ENCODE measurements at places on chromosomes 1 and 21.

DNA sequence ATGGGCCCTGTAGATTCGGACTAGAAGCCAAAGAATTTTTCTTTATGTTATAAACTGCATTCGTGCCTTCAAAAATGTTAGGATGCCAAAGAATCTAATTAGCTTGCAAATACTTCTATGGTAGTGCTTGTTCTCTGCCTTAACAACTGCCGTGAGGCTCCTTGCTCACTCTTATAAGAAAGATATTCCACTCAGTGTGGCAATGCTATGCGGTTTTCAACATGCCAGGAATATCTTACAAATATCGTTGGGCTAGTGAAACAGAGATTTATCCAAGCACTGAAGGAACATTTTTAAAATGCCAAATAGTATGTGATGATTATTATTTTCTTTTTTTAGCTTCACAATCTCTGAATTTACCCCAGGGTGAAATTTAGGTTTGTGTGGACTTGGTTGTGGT lies 198.2 kb downstream of the GREM2 start:
- no peak for DNase-seq

- no peak for DNase-seq
Measured at GRCh38 chr1:92583821-92584760, 97.4 kb upstream of the GFI1 start.

- DNase-seq, result no peak
Measured at GRCh38 chr1:162859191-162859590, 1.8 kb downstream of the CCDC190 start.

DNA sequence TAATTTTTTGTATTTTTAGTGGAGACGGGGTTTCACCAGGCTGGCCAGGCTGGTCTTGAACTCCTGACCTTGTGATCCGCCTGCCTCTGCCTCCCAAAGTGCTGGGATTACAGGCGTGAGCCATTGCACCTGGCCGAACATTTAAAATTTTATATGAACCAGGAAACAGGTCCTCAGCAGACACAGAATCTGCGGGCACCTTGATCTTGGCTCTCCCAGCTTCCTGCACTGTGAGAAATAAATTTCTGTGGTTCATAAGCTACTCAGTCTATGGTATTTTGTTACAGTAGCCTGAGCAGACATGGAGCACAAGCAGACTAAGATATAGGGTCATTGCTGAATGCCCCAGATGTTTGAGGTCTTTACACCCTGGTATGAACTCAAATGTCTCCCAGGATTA lies 23.6 kb upstream of the CTH start:
- DNase-seq, result no peak

DNA sequence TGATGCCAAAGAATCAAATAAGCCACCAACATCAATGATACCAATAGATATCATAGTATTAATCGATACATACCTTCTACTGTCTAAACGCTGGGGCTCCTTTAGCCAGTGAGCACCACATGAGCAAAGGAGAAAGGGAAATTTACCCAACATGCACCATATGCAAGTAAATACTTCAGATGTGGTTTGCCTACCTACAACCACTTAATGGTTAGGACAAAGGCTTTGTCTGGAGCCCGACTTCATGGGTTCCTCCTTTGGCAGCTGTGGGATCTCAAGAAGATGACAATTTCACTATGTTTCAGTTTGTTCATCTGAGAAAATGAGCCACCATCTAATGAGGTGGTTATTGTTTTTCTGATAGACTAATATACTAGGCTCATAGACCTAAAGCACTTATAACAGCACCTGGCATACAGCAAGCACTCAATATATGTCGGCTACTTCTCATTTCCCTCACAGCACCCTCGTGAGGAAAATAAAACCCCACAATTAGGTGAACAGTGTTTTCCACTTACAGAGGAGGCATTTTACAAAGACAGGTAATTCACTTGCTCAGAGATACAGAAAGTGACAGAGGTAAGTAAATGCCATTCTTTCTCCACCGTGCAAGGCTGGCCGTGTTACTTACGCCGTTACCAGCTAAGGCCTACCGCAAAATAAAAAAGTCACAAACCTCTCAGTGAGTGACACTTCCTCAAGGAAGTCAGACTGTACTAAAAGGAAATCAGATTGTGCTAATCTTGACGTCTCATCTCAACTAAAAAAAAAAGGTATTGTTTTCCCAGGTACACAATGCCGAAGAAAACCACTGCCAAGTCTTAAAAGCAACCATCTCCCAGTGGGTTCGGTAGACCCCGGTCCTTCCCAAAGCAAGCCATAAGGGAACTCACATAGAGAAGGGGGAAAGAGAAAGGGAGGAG lies 1.6 kb downstream of the TTC13 start:
- DNase-seq, result no peak

DNA sequence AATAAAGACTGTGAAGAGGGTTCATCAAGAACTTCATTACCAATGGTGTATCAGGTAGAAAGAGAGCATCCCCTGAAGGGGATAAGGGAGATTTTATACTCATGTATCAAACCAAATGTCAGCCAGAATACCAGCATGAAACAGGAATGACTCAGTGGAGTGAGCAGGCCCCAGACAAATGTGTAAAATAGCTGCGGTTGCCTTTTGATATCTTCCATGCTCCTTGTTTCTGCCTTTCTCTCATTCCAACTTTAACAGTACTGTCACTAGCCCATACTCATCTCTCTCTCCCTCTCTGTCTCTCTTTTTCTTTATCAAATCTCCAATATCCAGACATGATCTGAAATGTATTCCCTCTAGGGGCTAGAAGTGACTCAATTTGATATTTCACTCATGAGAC lies 47.8 kb downstream of the GPR88 start:
- no peak for DNase-seq

- DNase-seq, result no peak
Measured at GRCh38 chr21:25062061-25062460, 545.2 kb downstream of the MRPL39 start.

DNA sequence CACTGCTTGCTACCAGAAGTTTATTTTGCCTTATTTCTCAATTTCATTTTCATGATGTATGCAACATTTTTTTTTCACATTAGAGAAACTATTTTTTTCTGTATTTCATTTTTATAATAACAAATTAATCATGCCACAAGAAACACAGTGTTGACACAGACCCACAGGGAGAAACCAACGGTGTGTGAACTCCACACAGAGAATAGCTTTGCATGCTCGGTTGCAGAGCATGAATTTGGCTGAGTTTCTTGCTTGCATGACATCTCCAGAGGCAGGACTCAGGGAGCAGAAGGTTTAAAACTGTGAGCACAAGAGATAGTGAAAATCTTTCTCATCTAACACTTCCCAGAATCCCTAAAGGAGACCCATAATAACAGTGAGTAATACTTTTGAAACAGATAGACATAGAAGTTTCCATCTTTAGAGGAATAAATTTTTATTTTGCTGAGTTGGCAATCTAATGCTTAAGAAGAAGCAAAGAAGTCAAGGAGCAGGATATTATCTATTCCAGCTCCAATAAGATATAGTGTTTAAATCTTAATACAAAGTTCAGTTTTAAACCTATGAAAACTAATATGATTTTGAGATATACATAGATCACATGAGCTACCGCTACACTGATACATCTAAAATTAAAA lies 890.9 kb downstream of the MRPL39 start:
- no peak for DNase-seq

- DNase-seq, result no peak
Measured at GRCh38 chr1:34825455-34826091, 32.8 kb downstream of the GJA4 start.

DNA sequence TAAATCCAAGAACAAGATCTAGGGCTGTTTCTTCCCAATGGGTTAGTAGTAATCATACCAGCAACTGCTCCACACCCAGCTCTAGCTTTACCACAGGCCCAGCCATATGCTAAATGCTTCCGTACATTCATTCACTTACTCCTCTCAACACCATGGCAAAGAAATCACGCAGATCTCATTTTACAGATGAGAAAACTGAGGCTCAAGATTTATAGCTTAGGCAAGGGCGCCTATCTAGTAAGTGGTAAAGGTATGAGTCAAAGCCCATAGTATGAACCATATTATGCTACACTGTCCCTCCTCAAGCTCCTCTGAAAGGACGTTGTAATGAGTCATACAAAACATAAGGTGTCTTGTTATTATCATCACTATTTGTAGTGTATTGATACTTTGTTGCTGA lies 82.2 kb downstream of the NIBAN1 start:
- no peak for DNase-seq

DNA sequence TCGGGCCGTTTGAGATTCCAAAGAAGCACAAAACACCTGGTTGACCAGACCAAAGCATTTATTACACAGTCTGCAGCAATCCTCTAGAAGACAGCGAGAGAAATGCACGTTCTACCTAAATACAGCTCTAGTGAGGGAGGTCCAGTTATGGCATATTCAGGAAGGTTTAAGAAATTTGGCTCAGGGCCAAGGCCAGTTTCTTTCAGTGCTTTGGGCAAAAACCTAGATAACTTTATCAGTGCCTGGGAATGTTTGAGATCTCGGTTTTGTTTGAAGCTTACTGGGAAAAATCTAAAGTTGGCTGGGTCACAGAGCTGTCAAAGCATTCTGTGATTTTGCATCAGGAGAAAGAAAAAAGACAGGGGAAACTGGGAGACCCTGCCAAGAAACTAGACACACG lies 514.0 kb upstream of the TMPRSS15 start:
- DNase-seq, result no peak

GRCh38 chr1:43414634-43415223 lies 25.0 kb downstream of the SZT2 start:
- DNase-seq, result peak; percentile 45

DNA sequence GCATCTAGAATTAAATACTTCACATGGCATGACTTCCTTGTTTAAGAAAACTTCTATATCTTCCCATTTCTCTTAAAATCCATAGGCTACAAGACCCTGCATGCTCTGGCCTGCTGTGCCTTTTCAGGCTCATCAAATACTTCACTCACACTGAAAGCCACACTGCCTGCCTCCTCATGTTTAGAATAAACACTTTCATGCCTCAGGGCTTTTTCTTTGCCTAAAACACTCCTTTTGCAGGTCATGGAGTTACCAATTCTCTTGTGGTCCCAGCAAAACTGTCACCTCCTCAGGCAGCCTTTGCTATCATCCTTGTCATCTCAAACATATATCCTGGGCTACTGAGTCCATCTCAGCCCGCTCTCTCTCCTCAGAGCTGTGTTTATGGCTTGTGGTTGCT lies 5.5 kb downstream of the SGIP1 start:
- DNase-seq, result no peak

DNA sequence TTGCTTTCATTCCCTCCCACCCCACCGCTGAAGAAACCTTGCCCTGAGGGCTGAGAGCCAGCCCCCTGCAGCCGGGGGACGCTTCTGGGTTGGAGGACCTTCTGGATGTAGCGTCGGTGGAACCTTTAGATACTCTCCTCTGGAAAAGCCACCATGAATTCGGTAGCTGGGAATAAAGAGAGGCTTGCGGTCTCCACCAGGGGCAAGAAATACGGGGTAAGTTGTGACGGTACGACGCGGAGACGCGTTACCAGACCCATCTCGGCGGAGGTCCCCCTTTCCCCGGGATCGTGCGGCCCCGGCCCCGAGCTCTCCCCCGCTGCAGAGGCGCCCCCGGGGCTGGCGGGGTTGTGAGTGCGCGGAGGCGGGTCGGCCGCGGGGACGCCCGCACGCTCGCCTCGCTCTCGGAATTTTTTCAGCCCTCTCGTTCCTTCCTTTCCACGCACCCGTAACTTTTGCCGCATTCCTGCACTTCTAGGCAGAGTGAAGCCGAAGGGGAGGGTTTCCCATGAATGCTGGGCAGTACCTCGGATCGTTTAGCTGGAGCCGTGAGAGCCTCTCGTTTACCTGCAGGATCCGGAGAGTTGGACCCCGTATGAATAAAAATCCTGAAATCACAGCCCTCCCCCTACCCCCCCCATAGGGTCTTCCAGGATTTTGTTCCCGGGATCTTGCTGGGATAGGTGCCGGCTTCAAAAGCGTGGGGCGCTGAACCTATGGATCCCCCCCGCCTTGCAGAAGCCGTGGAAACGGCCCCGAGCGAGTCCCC lies 671 bp downstream of the KIF26B start:
- DNase-seq, result no peak

DNA sequence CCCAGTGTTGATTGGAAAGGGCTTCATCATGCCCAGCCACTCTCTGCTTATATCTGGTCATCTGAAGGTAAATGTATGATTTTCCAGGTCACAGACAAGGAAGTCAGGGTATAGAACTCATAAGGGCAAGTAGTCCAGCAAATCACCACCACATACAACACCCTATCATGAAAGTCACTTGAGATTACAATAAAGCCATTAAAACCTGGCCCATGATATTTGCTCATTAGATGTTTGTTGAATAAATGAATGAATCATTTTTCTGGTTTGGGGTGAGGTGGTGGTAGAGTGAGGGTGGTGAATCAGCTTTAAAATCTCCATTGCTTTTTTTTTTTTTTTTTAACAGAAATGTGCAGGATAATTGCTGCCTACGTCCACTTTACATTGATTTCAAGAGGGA lies 91.9 kb downstream of the TGFB2 start:
- DNase-seq, result no peak

DNA sequence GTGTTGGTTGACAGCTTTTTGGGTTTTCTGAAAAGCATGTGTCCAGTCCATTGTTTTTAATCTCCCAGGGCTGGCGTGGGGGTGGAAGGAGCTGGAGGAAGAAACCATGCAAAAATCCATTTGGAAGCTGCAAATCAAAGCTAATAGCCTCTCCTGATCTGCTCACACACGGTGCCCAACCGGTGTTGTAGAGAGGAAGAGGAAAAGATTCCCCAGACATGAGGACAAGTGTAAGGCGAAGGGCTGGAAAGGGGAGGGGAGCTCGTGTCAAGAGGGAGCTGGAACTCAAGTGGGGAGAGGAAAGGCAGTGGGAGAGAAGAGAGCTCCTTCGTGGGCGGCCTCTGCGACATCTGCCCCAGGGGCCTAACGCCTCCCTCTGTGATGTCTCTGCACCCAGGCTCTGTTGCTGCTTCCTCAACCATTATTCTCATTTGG lies 112.3 kb upstream of the IRF2BP2 start:
- no peak for DNase-seq

DNA sequence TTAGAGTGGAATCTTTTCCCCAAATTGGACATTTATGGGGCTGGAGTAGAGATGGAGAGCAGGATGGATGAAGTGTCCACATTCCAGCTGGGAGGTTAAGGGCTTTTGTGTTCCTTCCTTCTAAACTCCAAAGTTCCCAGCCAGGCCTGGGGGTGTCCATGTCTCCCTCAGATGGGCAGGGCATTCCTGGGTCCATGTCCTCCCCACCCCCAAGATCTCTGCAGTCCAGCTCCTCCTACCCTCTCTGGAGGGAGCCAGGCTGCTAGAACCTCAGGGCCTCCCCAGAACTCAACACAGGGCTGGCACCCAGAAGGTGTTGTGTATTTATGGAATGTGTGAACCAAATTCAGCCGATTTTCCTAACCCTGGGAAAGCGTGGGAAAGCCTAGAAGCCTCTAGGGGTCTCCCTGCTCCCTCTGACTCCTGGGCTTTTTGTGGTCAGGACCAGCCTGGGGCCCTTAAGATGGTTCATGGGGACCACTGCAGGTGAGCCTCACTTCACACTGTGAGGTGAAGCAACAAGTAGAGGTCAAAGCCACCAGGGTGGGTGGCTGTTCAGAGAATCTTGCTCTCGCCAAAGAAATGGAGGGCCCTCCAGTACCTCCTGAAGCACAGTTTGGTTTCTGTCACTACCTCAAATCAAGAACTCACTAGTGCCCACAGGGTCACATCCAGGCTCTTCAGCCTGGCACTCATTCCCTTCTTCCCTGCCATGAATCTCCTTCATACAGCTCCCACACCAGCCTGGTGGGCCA lies 54.8 kb downstream of the GLIS1 start:
- DNase-seq, result no peak

All from stimulated activated CD4-positive, alpha-beta T cell treated with anti-CD3 and anti-CD28 coated beads, Interleukin-1b, Interleukin-23, amount 100 ng/mL, for 1 hour (primary cell).